ENCODE measurements at places on chromosomes 5 and 9.

GRCh38 chr5:95733107-95733665 lies 2.0 kb downstream of the RHOBTB3 start:
- DNase-seq = no peak

- no peak for DNase-seq
Observed at GRCh38 chr5:172554562-172554961, 86.5 kb upstream of the NEURL1B start.

DNA sequence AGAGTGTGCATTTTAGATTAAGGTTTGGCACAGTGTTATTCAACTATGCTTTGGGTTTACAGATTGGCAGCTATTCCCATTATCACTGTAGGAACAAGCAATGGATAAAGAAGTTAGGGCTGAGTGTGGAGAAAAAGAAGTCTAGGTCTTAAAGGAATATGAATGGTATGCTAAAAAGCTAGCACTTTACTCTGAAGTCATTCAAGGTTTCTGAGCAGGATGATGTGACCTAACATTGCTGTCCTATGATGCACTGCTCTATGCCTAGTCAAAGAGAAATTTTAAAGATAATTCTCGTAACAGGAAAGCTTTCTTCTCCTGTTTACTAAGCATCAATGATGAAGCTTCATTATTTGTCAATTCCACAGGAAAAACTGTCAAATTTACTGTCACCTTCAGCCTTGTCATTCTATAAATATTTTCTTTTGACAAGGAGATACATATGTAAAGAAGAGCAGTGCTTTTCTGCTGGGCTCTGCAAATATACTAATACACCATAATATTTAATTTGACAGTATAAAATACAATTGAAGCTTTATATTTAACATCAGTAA lies 476.1 kb upstream of the PTPRD start:
- DNase-seq = no peak

GRCh38 chr5:96067894-96068614 lies 106.4 kb upstream of the ELL2 start:
- no peak for DNase-seq

DNA sequence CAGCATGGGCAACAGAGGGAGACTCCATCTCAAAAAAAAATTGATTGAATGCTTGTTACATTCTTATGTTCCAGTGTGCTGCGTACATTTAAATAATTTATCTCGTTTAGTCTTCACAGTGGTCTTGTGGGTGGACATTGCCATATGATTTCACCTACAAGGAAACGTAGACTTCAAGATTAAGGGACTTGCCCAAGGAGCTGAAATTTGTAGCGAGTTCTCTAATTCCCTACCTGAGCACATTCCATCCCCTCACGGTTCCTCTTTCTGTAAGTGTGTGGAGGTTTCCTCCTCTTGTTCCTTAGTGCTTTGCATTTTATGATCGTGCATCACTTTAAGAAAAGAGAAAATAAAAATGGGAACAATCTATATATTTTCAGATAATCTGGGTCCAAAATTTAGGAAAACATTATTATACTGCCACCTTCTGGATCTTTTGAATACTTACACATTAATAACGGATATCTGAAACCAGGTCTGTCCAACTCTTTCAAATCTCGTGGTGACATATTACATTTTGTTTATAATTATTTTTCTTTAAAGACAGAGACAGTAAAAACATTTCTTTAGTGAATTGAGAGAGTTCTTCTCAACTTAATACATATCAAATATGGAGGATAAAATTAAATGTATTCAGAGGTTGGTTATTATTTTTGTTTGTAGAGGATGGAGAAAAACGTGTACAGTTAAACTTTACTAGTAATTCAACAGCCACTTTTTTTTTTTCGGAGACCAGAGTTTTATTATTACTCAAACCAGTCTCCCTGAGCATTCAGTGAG lies 29.9 kb upstream of the C7 start:
- no peak for DNase-seq

DNA sequence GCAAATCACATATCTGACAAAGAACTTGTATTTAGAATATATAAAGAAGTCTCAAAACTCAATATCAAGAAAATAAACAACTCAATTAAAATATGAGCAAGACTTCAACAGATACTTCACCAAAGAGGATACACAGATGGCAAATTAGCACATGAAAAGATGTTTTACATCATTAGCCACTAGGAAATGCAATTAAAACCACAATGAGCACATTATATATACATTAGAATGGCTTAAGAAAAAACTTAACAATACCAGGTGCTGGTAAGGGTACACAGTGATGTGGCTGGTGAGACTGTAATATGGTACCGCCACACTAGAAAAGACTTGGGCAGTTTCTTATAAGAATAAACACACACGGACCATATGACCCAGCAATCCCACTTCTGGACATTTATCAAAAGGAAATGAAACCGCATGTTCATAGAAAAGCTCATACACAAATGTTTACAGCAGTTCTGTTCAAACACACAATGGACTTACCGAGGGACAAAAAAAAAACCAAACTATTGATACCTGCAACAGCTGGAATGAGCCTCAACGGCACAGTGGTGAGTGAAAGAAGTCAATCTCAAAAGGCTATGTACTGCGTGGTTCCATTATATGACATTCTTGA lies 27.6 kb downstream of the SEMA4D start:
- no peak for DNase-seq

- DNase-seq = no peak
Observed at GRCh38 chr5:43498581-43498980, 14.9 kb upstream of the TMEM267 start.

DNA sequence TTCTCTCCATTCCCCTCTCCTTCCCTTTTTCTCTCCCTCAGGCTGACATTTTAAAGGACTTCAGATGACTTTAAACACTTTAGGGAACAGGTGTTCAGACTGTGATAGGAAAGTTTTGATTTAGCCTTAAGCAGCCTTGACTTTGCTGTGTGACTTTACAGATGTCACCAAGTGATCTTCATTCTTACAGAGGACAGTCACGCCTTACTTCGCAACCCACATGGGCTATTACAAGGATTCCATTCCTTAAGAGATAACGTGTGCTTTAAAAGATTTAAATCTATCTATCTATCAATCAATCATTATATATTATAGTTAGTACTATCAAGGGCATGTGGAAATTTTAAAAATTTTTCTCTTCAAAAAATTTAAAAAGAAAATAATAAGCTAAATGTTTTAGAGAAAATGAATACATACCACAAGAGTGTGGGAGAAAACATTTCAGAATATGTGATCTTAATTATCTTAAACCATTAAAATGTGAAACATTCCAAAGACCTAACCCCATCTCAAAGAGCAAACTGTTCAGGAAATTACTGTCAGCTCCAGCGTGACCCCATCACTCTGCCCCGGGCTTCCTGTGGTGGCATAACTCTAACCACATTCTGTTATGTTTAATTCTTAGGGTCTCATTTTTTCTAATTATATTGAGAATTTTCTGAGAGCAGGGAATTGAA lies 530.5 kb downstream of the SEMA5A start:
- DNase-seq = no peak
